ENCODE measurements at places on chromosomes 3 and 15. TPM values are rescaled to one million over a fixed set of nuclear protein-coding genes. Genes with fewer than 3 reads are reported as not detected.

VILL gene
- total RNA-seq, result 5.7 TPM

SAXO2 gene
- total RNA-seq, result 1.1 TPM

FEZF2 gene
- not detected for total RNA-seq

HLTF gene
- total RNA-seq, result 106 TPM

GRM7 gene
- not detected for total RNA-seq

Data from Panc1 (cell line).